ENCODE measurements at places on chromosomes 6 and 20. TPM values are rescaled to one million over a fixed set of nuclear protein-coding genes. Genes with fewer than 3 reads are reported as not detected.
A peak's percentile ranks its signal among the peaks of the same experiment; 100 is the strongest.

GRCh38 chr6:147202516-147203310 lies 1.5 kb upstream of the STXBP5 start:
- DNase-seq: peak; percentile 88
- H3K4me1 ChIP-seq: peaks cover 11% of the 10 kb centered on the region

- no peak overlapping the region for H3K27ac ChIP-seq
- DNase-seq: no peak
- no peaks in the 10 kb centered on the region for H3K4me1 ChIP-seq
- H3K4me3 ChIP-seq: no peak overlapping the region
- no peaks in the 10 kb centered on the region for H3K36me3 ChIP-seq
Observed at GRCh38 chr6:4986999-4987398, 16.8 kb downstream of the RPP40 start.

- H3K27me3 ChIP-seq: no peaks in the 10 kb centered on the region
- peaks cover 9% of the 10 kb centered on the region for H3K4me1 ChIP-seq
- H3K4me3 ChIP-seq: no peak overlapping the region
Observed at GRCh38 chr6:75524322-75524972, 30.8 kb upstream of the FILIP1 start.

GRCh38 chr20:31605902-31606803 lies 1.1 kb downstream of the ID1 start:
- no peaks in the 10 kb centered on the region for H3K36me3 ChIP-seq
- H3K4me3 ChIP-seq: peak overlapping the region; percentile 63
- peaks cover 63% of the 10 kb centered on the region for H3K4me1 ChIP-seq
- peak; percentile 68 for DNase-seq

DNA sequence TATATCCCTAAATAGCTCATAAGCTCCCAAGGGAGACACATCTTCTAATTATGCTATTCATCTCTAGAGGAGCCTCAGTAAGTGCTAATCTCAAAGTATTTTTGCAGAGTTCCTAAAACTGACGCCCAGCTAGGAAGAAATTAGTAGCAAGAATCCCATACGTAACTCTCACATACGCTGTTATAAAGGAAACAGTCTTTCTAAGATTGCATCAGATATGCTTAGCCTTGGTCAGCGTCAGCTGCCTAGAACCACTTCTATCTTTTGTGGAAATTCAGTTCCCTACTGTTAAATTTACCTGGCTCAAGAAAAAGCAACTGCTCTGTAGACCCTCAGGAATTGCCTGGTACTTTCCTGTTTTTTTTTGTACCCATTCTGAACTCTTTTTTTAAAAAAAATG lies 13.6 kb downstream of the RIPOR2 start:
- no peak for DNase-seq
- no peaks in the 10 kb centered on the region for H3K27me3 ChIP-seq
- H3K4me1 ChIP-seq: peaks cover 14% of the 10 kb centered on the region
- H3K4me3 ChIP-seq: no peak overlapping the region
- H3K27ac ChIP-seq: no peak overlapping the region

- H3K4me1 ChIP-seq: no peaks in the 10 kb centered on the region
- H3K27me3 ChIP-seq: no peaks in the 10 kb centered on the region
- H3K36me3 ChIP-seq: no peaks in the 10 kb centered on the region
- no peak overlapping the region for H3K4me3 ChIP-seq
Observed at GRCh38 chr20:23302801-23303200, 47.8 kb upstream of the NXT1 start.

DNA sequence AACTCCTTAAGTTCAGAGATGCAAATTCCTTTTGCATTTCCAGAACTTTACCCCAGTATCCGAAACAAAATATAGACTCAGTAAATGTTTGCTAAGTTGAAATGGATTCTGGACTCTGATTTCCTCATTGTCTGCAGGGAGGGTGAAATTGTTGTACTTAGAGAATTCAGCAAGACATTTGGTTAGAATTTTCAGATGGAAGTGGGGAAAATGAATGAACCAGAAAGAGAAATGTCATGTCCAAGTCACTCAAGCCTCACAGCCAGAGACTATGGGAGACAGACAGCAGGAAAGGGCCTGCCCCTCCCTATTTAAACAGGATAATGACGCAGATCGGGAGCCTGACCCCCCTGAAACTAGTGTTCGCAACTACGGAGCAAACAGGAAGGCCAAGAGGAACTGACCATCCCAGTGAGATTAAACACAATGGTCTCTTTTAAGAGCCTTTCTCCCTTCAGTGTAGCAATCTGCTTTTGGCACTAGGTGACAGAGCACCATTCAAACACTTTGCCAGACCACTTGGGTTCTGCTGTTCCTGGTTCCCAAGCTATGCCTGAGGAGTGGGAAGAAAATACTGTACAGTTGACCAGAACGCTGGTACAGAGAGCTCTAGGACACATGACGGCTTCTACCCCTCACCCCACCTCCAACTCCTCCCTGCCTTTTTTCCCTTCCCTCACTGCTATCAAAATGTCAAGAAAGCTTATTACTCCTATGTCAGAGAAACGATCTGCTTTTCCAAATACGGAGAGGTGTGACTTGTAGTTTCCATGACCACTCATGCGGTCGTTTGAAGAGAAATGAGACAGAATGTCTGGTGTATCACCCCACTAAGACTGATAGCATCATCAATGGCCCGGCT lies 13.7 kb downstream of the NEDD9 start:
- H3K27ac ChIP-seq: peak overlapping the region; percentile 69
- H3K36me3 ChIP-seq: no peaks in the 10 kb centered on the region
- no peak for DNase-seq
- peaks cover 32% of the 10 kb centered on the region for H3K4me1 ChIP-seq

DNA sequence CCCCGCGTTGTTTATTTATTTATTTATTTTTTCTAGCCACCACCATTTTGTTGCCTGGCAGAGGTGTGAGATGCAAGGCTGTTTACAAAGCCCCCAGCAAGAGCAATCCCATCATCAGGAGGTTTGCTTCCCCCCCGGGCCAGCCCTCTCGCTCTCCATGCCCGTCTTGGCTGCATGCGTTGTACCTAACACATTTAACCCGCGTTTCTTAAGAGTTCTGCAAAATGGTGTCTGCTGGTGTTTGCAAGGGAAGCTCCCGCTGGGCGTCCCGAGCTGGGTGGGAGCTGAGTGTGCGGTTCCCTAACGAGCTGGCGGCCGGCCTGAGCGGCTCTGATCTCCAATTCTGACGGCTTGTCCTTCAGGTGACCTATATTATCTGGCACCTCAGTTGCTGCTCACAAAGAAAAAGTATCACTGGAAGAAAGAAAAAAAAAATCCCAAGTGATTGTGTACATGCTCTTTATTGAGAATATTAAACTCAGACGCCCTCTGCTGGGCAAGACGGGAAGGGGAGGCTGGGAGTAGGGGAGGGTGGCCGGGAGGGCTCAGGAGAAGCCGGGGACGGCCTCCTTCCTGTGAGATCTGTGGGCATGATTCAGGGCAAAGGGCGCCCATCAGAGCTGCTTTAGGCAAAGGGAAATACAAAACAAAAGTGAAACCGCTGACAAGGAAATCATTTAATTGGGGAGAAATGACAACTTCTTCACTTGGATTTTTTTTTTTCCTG lies 154.8 kb downstream of the BCAS1 start:
- peak overlapping the region; percentile 68 for H3K4me3 ChIP-seq
- peak; percentile 98 for DNase-seq
- peaks cover 10% of the 10 kb centered on the region for H3K4me1 ChIP-seq
- no peaks in the 10 kb centered on the region for H3K36me3 ChIP-seq

- H3K27me3 ChIP-seq: no peaks in the 10 kb centered on the region
- H3K27ac ChIP-seq: no peak overlapping the region
- peaks cover 24% of the 10 kb centered on the region for H3K4me1 ChIP-seq
- no peak for DNase-seq
Observed at GRCh38 chr20:41054847-41055230, 26.2 kb downstream of the TOP1 start.

- no peaks in the 10 kb centered on the region for H3K27me3 ChIP-seq
- no peak overlapping the region for H3K27ac ChIP-seq
- no peaks in the 10 kb centered on the region for H3K4me1 ChIP-seq
- no peak overlapping the region for H3K4me3 ChIP-seq
- no peaks in the 10 kb centered on the region for H3K36me3 ChIP-seq
Observed at GRCh38 chr6:1780251-1780867, 170.6 kb downstream of the FOXC1 start.

GRCh38 chr6:136706430-136706829 lies 85.8 kb downstream of the MAP3K5 start:
- H3K4me1 ChIP-seq: no peaks in the 10 kb centered on the region
- H3K27ac ChIP-seq: no peak overlapping the region
- H3K36me3 ChIP-seq: no peaks in the 10 kb centered on the region
- DNase-seq: no peak

DNA sequence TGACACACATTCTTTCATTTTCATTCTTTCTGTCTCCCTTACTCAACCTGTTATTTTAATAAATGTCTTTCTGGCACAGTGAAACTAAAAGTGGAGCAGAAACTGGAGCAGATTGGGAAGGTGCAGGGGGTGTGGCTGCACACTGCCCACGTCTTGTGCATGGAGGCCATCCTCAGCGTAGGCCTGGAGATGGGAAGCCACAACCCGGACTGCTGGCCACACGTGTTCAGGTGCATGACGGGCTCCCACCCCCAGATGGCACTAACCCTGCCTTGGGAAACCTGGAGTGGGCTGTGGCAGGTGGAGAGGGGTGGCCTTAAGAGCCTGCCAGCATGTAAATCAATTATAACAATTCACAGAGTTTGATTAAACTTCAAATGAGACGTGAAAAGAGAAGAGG lies 71.4 kb upstream of the PBOV1 start:
- no peaks in the 10 kb centered on the region for H3K4me1 ChIP-seq
- no peaks in the 10 kb centered on the region for H3K36me3 ChIP-seq
- peak; percentile 65 for DNase-seq
- H3K27me3 ChIP-seq: no peaks in the 10 kb centered on the region
- no peak overlapping the region for H3K27ac ChIP-seq

- H3K27ac ChIP-seq: no peak overlapping the region
- peaks cover 11% of the 10 kb centered on the region for H3K36me3 ChIP-seq
- H3K4me3 ChIP-seq: no peak overlapping the region
- H3K27me3 ChIP-seq: no peaks in the 10 kb centered on the region
- peaks cover 16% of the 10 kb centered on the region for H3K4me1 ChIP-seq
Observed at GRCh38 chr20:2465100-2465499, 5.5 kb downstream of the SNRPB start.

DNA sequence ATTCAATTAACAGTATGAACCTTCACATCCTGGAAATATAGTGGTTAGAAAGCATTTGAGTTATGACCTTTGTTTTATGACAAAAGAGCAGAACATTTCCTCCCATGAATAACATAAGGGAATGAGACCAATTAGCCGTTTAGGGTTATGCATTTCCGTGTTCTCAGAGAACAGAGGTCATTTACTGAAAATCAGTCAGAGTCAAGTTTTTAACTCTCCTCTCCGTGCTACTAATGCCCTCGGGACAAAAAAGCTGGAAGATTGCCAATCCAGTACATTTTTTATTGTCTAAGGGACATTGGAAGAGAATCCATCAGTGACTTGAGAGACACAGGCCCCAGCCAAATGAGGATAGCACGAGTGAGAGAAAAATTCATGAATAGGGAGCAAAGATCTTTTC lies 632.7 kb downstream of the RFPL4B start:
- H3K36me3 ChIP-seq: no peaks in the 10 kb centered on the region
- no peaks in the 10 kb centered on the region for H3K27me3 ChIP-seq
- DNase-seq: no peak
- H3K4me3 ChIP-seq: no peak overlapping the region
- no peak overlapping the region for H3K27ac ChIP-seq

PPIL6 gene
- total RNA-seq: not detected

PNPLA1 gene
- 0.25 TPM for total RNA-seq

CDK19 gene
- 23.1 TPM for total RNA-seq

NKX2-4 gene
- not detected for total RNA-seq

OLIG3 gene
- not detected for total RNA-seq

Data from Caco-2 (cell line).